ENCODE measurements at places on chromosomes 6 and 20.

DNA sequence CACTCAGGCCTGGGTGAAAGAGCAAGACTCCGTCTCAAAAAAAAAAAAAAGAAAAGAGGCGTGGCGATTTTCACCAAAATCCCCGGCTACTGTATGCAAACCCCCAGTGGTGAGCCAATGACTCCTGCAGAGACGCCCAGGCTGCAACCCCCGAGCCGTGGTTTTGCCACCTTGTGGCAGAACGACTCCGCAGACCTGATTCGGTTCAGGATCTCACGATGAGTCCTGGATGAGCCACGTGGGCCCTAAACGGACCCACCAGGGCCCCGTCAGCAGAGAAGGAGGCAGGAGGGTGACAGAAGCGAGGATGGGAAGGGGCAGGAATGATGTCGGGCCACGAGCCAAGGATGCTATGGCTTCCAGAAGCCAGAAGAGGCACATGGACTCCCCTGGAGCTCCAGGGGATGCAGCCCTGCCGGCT lies 42.5 kb downstream of the SLC2A4RG start:
- DNase-seq, result peak; percentile 16

DNA sequence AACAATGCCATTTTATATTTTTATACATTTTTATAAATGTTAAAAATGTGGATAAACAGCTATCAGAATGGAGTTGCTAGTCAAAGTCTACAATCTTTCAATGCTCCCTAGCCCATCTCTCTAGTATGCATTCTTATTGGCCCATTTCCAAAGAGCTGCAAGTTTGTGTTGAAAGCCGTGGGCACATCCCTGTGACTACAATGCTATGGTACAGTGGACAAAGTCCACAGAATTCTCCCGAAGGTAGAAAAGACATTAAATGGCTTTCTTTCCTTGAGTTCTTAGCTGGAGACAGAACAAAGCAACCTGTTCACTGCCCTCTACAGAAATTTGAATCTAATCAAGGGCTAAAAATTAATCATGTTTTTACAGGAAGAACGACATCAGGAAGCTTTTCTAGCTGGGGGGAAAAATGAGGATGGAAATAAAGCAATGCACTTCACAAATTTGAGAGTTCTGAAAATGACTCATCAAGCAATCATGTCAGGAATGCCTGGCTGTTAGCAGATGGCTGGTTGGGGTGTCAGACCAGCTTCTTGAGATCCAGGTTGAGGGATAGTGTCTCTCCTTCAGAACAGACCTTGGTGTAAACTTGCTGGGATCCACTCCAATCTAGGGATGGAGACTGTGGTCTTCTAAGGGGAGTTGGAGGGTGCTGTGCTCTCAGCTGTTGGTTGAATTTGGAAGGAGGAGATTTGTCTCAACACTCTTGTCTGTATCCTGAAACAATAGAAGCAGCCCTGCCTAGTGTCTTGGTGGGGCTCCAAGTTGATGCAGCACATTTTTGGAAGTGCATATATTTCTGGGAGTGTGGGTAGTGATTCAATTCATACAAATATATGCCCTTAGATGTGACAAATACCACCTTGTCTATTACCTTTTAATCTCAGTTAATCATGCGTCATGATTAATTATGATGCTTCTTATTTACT lies 143.4 kb upstream of the PHACTR1 start:
- no peak for DNase-seq

GRCh38 chr20:31496761-31497295 lies 17.4 kb upstream of the HM13 start:
- DNase-seq, result no peak

GRCh38 chr6:16212276-16212675 lies 26.1 kb upstream of the GMPR start:
- DNase-seq, result no peak

- DNase-seq, result no peak
Observed at GRCh38 chr6:157045831-157046454, 268.8 kb downstream of the ARID1B start.
